Hematopoietic multipotent progenitor cell treated with erythropoietin and hydrocortisone succinate and interleukin-3 and kit ligand, for 8 days (in vitro differentiated cells): ENCODE measurements at places on chromosomes 11 and 22.

DNA sequence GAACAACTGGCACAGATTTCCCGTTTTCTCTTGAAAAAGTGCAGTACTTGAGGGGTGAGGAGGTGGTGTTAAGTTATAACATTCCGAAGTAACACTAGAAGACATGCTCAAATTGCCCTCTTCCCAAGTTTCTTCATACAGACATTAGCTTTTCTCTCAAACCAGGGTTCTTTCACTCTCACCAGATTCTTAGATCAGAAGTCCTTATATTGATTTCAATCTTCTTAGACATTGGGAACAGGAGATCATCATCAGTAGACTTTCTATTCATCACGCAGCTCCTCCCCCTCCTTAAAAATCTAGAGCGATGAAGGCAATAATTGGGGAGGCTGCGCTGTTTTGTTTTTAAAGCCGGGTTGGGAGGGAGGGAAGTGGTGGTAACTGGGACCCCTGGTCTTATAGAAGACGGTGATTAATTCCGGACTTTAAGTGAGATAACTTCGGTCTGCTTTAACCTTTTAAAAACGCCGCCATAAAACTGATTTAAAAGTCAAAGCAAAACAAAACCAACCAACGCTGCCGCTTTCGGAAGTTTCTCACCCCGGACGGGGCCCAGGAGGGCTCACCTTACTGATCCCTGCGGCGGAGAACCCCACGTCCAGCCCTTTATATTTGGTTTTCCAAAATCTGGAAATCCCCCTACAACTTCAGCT, 665 bp downstream of the USP28 start:
- DNase-seq: peak; percentile 12

DNA sequence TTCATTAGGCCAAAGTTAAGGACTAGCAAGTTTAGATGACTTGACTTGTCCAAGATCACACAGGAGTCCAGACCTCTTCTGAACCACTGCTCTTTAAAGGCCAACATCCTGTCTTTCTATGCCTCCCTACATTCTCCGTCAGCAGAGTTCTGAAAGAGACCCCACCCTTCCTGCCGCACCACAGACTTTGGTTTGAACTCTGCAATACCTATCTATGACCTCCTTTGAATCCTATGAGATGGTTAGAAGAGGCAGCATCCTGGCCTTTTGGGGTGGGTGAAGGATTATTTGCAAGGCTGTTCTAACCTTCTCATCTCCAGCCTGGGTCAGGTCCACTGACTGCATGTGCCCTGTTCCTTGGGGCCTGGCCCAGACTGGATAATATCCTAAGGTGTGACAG, 4.3 kb upstream of the RRM1 start:
- DNase-seq: no peak

- DNase-seq: peak; percentile 86
Observed at GRCh38 chr11:27388001-27388400, 25.0 kb upstream of the CCDC34 start.

- no peak for DNase-seq
Observed at GRCh38 chr11:73343076-73343873, 32.9 kb upstream of the RELT start.

DNA sequence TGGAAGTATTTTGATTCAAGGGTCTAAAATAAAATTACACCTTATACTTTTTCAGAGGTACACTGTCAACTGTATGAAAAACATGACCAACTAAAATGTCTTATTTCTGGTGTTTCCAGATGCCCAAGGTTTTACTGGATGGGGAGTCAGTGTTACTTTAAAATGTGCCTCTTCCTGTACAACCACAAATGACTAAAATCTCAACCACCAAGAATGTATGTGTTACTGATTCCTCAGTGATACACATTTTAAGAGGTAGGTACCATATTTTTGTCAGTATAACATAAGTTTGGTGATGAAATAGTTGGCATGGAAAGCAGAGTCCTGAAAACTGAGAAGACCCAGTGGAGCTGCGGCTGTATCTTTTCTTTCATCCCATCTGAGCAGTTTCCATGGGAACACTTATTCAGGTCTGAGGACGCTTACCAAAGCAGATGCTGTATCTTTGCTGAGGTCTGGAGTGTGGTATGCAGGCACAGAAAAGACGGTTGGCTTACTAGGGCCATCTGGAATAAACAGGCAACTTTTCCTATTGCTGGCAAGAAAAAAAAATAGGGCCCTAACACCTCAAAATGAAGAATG, 21.2 kb upstream of the TP53AIP1 start:
- DNase-seq: no peak

- no peak for DNase-seq
Observed at GRCh38 chr11:122627745-122628144, 27.8 kb upstream of the UBASH3B start.

GRCh38 chr22:22397292-22397870, 111.2 kb downstream of the ZNF280B start:
- no peak for DNase-seq

- no peak for DNase-seq
Observed at GRCh38 chr11:66373265-66373664, 1.7 kb upstream of the SLC29A2 start.

DNA sequence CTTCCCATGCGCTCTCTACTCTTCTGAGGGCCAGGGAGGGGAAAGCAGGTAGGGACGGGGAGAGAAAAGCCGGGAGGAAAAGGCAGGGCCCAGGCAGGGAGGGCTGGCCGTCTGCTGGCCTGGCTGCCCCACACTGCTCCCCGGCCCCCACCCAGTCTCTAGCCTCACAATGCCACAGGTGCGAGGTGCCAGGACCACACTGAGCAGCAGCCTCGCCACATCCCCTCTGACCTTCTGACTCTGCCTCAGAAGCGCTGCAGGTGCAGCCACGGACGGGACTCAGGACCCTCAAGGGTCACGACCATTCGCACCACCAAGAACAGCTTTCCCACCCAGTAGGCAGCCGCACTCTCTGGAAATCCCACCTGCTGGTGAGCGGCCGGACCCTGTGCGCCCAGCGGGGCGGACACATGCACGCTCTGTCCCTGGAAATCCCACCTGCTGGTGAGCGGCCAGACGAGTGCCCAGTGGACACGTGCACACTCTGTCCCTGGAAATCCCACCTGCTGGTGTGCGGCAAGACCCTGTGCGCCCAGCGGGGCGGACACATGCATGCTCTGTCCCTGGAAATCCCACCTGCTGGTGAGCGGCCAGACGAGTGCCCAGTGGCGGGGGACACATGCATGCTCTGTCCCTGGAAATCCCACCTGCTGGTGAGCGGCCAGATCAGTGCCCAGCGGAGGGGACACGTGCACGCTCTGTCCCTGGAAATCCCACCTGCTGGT, 20.1 kb downstream of the TOLLIP start:
- DNase-seq: no peak

DNA sequence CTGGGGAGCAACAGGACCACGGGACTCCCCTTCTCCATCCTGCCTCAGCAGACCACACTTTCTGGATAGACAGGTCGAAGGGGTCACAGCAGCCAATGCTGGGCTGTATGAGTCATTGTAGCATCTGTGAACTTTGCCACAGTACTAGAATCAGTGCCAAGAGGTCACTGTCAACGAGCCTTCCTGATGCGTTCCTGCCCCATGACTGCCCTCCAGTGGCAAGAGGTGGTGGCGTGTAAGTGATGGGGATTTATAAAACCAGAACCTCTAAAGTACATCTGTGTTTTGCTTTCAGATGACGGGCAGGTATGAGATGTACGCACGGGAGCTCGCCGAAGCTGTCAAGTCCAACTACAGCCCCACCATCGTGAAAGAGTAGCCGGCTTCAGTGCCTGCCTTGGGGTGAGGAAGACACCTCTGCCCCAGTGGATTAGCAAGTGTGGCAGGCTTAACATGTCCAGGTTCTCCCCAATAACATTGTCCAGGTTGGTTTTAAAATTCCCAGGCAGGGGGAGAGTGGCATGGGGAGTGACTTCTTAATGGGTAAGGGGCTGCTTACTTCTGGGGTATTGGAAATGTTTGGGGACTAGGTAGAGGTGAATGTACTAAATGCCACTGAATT, 29.4 kb downstream of the GUCD1 start:
- peak; percentile 87 for DNase-seq

DNA sequence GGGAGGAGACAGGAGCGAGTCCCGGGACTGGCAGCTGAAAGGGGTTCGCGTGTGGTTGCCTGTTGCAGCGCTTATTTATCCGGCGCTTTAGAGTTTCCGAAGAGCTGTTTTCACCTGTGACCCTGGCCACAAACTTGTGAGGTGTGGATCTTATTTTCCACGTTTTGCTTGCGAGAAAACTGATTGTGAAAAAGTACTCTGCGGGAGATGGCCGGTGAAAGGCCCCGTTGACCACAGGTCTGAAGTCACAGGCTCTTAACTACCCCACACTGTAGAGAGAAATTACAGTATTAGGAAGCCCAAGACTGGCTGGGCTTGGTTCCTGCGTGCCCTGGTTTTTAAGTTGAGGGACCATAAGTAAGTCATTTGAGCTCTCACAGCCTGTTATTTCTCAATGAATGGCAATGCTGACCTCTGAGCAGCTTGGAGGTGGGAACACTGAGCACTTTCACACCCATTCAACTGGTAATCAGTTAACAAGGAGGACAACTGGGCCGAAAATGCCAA, 379 bp upstream of the RAB38 start:
- peak; percentile 22 for DNase-seq

DNA sequence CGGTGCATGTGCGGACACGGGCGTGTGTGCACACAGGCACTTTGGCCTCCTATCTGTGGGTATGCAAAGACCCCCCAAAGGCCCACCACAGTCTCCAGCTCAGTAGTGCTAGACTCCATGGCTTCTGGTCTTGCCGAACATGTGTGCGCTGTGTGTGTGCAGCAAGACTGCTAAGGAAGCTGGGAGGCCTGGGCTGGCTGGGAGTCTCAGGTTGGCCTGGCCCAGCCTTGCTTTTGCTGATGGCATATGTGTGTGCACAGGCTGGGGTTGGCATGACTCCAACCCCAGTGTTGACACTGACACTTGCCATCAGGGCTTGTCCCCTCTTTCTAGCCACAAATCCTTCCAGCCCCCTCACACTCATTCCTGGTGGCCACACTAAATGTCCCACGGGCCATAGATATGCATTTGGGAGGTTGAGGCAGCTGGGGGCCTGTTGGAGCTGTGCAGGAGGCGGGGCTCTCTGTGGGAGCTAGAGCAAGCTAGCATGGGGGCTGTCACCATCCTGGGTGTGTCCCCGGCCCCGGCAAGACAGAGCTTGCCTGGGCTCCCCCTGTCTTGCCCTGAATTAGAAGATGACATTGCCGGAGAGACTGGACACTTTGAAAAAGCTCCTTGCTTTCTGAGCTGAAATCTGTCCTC, 60.9 kb upstream of the NECTIN1 start:
- peak; percentile 17 for DNase-seq

GRCh38 chr22:19429950-19430889, 1.3 kb downstream of the HIRA start:
- peak; percentile 87 for DNase-seq

DNA sequence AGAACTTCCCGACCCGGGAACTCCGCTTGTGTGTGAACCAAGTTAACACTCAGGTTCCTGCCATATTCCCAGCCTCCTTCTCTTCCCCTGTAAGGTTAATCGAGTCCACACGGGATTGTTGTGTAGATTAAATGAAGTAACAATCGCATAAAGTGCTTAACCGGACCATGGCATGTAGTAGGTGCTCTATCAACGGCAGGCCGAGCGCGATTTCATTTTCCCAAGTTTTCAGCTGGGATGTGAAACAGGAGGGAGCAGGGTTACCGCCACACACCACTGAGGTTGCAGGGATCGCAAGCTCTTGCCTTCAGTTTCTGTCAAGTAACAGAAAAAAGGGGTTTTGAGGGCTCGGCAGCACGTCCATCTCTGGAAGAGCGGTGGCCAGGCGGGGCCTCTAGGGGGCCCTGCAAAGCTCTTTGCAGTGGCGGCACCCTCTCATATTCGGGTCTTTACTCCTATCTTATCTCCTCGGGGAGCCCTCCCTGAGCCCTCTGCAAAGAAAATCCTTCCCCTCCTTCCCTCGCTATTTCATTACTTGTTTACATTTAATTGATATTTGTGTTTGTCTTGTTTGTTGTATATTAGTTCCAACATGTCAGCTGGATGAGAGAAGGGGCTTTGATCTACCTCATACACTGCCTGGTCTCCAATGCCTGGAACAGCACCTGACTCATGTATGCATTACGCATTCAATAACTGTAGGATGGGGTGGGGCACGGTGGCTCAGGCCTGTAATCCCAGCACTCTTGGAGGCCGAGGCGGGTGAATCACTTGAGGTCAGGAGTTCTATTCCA, 816 bp upstream of the PLEKHA7 start:
- peak; percentile 28 for DNase-seq

- no peak for DNase-seq
Observed at GRCh38 chr11:110305169-110306018, 9.0 kb upstream of the RDX start.

DNA sequence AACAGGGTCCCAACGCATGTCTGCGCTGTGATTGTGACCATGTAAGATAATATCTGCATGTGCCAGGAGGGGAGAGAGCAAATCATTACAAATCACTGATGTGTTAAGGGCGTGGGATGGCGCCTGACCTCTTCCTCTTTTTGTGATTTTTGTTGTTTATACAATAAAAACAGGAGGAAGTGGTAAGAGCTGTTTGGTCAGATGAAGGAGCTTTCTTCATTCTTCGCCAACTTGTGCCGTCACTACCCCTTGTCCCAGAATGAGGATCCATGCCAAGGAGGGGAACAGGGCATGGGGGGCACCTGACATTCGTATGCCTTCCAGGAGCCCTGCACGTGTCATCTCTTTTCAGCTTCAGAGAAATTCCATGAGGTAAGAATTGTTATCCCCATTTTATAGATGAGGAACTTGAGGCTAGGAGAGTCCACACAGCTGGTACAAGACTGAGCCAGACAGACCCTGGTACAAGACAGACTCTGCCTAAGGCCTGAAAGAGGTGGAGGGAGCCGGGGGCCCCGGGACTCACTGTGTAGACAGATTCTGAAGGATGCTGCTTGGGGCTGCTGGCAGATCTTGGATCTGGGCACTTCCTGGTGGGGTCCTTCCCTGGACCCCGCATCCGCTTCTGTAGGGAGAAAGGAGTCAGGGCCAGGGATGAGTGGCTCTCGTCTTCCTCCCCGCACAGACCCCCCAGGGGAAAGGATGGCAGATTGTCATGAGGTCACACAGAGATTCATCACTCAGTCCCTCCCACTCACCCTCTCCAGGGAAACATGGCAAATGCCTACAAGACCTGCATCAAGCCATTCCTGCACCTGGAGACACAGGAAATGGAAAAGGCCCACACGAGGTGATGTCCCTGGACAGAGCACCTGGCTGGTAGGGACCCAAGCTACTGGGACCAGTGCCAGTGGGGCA, 34.6 kb downstream of the NFAM1 start:
- peak; percentile 20 for DNase-seq

- DNase-seq: peak; percentile 52
Observed at GRCh38 chr11:61516675-61517572, 8.4 kb downstream of the LRRC10B start.

GRCh38 chr22:21921729-21922128, 30.9 kb downstream of the PPM1F start:
- no peak for DNase-seq
